ENCODE measurements at places on chromosomes 12 and 14.

DNA sequence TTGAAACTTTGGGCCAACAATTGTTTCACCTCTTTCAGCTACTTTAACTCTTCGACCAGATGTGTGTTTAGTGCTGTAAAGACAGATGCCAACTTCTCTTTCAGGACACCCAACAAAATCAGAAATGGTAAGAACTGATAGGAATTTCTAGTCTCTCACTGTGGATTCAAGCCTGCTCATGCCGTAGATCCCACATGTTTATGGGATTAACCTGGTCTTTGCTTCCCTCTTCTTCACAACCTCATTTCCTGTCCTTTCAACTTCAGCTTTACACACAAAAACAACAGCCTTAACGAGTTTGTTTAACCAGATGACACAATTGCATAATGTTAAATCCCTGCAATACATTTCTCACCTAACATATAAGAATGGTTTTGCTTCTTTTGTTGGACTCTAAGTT, 1031.9 kb upstream of the LRFN5 start:
- DNase-seq = no peak

GRCh38 chr12:94898388-94898787, 105.1 kb downstream of the NDUFA12 start:
- no peak for DNase-seq

DNA sequence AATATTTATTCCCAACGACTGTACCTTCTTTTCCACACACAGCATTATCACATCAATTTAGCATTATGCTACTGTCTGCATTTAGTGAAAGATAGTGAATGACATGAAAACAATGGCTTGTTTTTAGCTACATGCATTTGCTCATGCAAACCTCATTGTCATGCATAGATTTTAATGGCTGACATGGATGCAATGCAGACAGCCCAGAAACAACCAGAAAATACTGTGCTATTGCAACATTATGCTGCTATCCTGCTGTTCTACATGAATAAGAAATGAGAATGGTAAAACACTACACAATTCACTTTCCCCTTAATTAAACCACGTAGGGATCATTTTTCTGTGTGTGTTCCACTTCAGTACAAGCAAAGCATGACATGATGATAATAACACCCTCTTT, 90.8 kb downstream of the LIN7A start:
- no peak for DNase-seq

DNA sequence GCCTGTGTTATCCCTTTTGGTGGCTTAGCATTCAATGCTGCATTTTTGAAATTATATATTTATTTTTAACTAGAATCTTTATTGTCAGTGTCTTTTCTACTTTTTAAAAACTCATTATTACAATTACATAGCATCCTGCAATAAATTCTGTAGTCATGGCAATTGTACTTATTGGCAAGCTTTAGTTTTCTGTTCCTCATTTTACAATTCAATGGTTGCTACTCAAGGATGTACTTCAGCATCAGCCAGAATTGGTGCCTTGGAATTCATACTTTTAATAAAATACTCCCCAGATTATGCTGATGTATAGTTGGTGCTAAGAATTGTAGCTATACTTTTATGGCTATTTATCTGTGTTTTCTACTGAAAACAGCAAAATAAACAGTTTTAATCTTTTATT, 1756.8 kb upstream of the SEL1L start:
- DNase-seq = no peak

DNA sequence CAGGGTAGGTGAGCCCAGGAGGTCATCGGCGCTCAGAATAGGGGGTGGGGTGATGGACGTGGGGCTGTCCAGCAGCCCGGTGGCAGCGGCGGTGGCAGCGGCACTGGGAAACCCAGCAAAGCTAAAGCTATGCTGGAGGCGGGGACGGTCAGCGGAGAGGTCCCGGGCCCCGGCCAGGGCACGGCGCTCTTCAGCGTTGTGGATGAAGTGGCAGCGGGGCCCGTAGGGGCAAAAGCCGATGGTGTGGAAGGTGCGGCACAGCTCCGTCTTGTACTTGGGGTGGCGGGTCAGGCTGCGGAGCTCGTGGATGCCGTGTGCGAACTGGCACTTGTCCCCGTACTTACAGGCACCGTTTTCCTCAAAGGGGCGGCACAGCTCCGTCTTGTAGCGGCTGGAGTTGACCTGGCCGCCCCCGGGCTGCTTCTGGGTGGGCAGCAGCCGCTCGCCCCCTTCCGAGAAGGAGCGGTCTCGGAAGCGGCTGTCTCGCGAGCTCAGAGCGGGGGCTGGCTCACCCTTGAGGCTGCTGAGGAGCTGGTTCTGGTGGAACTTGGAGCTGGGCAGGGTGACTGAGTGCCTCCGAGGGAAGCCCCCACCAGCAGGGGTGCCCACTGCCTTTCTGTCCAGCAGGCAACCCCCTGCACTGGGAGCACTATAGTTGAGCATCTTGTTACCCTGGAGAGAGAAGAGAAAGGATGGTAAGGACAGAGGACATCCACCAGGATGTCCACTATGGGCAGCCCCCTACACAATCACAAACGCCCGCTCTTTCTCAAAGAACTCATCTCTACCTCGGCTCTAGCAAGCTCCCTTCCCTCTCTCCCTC, 2.8 kb downstream of the ZFP36L1 start:
- DNase-seq = no peak

DNA sequence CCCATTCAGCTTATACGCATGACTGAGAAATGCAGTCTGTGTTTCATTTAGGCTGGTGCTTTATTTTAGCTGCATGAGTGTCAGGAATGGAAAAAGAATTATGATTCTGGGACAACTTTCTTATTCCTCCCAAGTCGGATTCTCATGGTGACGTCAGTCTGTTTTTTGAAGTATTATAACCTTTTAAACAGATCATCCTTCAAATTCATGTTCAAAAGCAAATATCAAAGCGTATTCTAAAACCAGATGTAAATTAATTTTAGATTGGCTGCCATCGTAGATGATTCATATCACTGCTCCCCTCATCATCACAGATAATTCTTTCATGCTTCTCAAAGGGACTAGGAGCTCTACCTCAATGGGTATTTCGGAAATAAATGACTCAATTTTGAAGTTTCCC, 15.0 kb downstream of the FNTB start:
- DNase-seq = no peak

DNA sequence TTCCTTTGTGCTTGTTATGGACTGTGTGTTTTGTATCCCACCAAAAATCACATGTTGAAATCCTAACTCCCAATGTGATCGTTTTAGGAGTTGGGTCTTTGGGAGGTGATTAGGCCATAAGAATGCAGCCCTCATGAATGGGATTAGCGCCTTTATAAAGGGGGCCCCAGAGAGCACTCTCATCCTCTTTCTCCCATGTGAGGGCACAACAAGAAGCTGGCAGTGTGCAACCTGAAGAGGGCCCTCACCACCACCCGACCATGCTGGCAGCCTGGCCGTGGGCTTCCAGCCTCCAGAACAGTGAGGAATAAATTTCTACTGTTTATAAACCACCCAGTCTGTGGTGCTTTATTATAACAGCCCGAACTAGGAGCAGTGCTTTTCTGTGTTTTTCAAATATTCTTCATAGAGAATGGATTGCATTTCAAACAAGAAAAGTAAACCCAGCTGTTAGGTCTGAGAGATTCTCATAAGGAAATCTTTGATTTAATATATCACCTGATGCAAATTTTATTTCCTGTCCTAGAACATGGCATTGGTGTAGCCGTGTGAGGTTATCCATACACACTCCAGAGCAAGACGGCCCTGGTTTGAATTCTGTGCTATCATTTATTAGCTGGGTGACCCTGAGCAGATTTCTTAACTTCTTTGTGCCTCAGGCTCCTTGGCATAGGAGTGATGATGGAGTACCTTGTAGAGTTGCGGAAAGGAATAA, 27.8 kb downstream of the HSPB8 start:
- no peak for DNase-seq

DNA sequence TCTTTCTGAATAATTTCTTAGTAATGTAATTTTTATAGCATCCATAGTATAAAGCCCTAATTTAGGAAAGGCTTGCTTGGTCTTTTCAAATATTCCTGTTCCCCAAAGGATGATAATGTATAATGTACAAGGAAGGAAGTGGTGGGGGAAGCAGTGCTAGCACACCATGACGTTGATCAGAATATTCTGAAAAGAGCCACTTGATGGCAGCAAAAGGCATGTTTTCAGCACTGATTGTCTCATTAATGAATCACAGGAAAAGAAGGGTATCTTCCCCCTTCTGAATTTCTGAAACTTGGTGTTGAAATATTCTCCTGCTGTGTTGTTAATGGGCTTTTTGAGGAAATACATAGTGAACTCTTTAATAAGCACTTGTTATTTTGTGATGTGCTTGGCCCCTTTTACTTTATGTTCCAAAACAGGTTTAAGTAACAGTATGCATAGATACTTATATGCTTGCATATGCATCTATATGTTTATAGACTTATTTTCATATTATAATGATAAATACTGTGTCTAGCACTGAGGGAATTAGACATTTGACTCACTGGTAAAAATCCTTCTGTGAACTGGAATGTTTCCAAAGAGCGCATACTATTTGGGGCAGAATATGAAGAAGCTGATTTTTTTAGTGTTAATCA, 122.0 kb downstream of the TMEM117 start:
- no peak for DNase-seq

DNA sequence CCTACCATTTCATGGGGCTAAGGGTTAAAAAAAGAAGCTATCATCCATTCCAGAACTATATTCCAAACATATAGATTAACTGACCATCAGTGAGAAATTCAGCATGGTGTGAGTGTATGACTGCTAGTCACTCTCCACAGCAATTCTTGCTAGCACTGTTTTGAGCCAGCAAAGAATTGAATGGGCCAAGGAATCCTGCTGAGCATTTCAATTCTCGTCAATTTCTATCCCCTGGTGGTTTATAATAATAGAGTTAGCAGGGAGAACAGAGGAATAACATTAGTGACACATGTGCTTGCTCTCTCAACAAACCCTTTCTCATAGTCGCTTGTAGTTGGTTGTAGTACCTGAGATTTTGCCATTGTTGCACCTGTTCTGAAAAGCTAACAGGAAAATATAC, 7.2 kb downstream of the MBIP start:
- no peak for DNase-seq

DNA sequence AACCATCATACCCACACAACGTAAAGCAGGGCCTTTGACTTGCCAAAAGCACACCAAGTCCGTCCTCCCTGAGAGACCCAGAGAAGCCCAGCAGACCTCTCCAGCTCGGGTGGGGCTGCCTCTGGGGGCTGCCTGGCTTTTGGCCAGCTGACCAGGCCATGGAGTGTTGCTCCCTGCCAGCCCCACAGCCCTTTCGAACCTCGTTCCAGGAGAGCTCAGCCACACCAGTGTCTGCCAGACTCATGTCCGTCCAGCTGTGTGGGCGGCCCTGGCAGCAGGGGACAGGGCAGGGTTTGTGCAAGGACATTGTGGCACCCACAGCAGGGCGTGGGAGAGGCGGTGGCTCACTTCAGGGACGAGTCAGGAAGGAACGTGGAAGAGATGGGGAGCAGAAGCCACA, 22.6 kb upstream of the IRF2BPL start:
- no peak for DNase-seq

DNA sequence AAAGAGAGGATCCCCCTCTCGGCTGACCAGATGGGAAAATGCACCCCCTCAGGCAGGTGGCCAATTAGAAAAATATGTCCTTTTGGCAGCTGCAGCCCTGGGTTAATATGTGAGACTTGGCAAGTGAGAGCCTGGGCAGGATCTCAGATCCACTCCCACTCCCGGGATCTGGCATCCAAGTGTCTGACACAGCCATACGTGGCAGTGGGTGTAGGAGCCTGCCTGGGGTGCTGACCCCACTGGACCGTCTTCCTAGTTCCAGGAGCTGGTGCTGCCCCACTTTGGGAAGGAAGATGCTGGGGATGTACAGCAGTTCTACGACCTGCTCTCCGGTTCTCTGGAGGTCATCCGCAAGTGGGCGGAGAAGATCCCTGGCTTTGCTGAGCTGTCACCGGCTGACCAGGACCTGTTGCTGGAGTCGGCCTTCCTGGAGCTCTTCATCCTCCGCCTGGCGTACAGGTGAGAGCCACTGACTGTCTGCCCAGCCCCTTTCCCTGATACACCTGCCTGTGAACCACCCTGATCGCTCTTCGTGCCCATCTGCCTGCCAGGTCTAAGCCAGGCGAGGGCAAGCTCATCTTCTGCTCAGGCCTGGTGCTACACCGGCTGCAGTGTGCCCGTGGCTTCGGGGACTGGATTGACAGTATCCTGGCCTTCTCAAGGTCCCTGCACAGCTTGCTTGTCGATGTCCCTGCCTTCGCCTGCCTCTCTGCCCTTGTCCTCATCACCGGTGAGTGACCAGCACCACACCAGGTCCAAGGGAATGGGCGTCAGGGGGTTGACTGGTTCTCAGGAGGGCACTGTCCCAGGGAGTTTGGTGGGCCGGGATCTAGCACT, 5.8 kb downstream of the NR4A1 start:
- no peak for DNase-seq

GRCh38 chr12:88931598-88931997, 351.3 kb upstream of the KITLG start:
- DNase-seq = no peak

- no peak for DNase-seq
Observed at GRCh38 chr12:88381466-88381865, 198.8 kb downstream of the KITLG start.

- DNase-seq = no peak
Observed at GRCh38 chr12:19507823-19508222, 68.5 kb downstream of the AEBP2 start.

DNA sequence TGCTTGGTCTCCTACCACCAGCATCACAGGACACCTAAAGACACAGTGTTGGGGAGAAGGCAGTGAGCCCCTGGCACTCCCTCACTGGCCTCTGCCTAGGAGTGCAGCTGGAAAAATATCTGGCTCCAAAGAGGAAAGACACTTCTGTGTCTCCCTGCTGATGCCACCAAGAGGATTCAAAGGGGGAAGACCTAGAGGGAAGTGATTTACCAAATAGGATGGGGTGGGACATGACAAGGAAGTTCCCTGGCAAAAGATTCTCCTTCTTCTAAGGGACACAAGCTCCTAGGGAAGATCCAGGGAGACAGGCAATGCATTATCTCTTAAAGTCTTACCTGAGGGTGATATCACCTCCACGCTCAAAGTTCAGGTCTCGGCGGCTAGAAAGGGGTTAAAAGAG, 6.1 kb downstream of the NDRG2 start:
- no peak for DNase-seq

GRCh38 chr14:28381656-28382055, 384.9 kb upstream of the FOXG1 start:
- no peak for DNase-seq

GRCh38 chr14:102573591-102574046, 18.8 kb upstream of the RCOR1 start:
- no peak for DNase-seq

DNA sequence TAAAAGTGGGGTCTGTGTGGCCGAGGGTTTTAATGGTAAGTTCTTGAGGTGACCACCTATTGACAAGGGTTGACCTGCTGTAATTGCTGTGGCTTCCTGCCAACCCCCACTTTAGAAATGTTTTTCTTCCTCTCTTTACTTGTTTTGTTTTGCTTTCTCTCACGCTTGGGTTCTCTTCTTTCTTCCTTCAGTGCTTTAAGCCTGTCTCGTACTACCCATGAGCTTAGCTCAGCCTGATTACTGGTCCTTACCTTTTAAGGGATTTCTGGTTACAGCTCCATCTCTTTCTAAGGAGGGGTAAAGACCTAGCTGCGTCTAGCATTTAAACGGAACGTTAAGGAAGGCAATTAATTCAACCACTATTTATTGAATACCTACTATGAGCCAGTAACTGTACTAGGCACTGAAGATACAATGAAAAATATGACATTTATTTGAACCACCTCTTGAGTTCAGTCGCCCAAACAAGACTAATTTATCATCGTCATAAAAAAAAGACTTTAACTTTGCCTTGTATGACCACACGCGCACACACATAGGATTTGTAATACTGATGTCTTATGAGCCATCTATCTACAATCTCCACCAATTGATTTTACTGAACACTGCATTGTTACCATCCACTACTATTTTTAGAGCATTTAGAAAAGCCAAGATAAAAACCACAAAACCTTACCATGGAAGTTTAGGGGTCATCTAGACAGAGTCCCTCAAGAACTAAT, 888 bp upstream of the PPP1R12A start:
- no peak for DNase-seq
